ENCODE measurements at places on chromosomes 4 and X.
A peak's percentile ranks its signal among the peaks of the same experiment; 100 is the strongest.

GRCh38 chr4:138488533-138488932 is 246.4 kb upstream of the SLC7A11 start:
- DNase-seq, result no peak

- no peak for DNase-seq
Observed at GRCh38 chr4:106418444-106418843, 49.9 kb upstream of the GIMD1 start.

DNA sequence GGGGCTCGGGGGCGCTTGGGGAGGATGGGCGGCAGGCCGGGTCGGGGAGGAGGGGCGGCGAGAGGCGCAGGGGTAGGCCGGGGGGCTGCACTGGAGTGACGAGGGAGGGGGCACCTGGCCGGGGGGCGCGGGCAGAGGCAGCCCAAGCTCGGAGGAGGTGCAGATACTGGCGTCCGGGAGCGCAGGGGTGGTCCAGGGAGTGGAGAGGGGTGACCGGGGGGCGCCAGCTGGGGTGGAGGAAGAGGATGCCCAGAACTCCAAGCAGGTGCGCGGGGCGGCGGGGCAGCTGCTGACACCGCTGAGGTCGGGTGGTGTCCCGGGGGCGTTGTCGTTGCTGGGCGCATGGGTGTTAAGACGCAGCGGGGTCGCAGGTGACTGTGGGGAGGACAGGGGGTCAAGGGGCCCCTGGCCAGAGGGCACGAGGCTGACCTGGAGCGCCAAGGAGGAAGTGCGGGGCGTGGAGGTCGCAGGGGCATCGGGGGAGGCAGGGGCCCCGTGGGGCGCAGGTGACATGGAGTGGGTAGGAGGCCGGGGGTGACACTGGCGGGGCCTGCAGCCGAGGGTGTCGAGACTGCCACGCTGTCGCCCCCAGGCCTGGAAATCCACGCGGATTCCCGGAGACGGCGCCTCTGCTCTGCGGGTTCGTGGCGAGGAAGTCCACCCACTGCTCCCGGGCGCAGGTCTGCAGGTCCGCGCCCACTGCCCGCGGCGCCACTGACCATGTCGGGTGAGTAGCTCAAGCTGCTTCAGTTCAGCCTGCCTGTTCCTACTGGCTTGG is 928 bp downstream of the GYG2 start:
- no peak for DNase-seq

GRCh38 chr4:95268819-95269565 is 279.8 kb downstream of the UNC5C start:
- DNase-seq, result no peak

DNA sequence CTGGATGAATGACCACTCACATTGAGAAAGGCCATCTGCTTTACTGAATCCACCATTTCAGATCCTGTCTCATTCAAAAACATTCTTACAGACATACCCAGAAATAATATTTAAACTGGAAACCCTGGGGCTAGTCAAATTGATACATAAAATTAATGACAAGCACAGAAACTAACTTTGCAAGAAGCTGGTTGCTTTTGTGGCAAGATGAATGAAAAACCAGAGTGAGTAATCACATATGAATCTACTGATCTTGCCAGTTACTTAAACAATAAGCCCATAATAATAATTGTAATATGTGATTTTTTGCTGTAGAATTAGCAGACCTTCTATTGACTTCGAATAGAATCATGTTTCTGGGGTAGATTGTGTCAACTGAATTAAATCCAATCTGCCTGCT is 235.1 kb downstream of the PPARGC1A start:
- DNase-seq, result no peak

GRCh38 chrX:100819534-100819836 is 706 bp upstream of the CSTF2 start:
- DNase-seq, result no peak

- DNase-seq, result no peak
Observed at GRCh38 chrX:132413459-132413858, 75.4 kb downstream of the MBNL3 start.

- DNase-seq, result no peak
Observed at GRCh38 chr4:78057600-78058550, 752 bp downstream of the FRAS1 start.

- DNase-seq, result no peak
Observed at GRCh38 chrX:133819546-133819945, 165.8 kb downstream of the GPC3 start.

DNA sequence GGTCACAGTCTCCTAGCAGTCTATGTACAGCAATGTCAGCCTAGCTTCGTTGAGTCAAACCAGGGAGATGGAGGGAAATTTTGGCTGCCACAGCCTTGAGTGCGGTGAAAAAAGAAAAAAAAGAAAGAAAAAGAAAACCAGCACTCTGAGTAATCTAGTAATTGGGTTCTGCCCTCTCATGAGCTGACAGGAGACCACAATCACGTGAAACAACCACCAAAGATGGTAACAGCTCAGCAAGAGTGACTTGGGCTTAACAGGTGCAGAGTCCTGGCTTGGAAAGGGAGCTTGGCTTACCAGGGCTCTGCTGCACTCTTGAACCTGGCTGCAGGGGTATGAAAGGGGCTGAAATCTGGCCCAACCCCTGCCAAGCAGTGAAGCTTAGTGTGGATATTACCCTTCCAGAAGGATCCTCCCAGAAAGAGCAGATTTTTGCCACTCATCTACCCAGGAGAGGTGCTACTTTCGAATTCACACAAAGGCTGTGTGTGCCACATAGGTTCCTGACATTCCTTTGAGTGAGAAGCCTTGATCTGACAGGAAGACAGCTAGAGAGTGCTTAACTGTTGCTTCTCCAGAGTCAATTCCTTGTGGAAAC is 350.3 kb downstream of the PTTG2 start:
- DNase-seq, result peak; percentile 24

DNA sequence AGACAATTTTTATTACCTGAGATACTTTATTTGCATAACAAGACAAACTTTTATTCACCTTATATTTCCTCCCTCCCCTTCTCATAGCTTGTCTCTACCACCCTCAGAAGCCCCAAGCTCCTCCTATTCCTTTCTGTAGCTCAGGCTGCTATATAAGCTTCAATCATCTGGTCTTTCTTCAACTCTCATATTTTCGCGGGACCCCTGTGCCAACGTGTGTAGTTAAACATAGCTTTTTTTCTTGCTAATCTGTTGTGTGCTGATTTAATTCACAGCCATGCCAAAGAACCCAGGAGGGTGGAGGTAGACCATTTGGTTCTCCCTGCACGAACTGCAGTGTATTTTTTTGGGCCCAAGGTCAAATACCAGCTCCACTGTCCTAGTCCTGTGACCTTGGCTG is 21.1 kb upstream of the CD38 start:
- no peak for DNase-seq

- DNase-seq, result no peak
Observed at GRCh38 chr4:26404743-26405206, 84.0 kb downstream of the RBPJ start.

DNA sequence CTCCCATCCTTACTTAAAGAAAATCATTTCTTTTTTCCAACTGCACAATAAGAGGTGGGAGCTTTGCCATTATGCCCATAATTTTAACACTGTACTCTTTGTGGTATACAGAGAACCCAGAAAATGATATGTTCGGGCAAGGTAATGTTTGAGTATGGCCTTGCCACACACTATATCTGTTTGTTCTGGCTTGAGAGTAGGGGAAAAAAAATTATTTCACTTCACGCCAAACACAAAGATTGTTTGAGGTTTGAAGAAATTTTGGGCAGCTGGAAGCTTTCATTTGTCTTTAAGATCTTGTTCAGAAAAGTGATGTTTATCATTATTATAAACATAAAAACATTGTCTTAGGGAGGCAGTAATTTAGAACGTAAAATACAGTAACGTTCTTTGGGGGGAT is 115.4 kb upstream of the NAP1L5 start:
- DNase-seq, result no peak

GRCh38 chr4:189656641-189657040 is 284.0 kb upstream of the FRG1 start:
- DNase-seq, result no peak

DNA sequence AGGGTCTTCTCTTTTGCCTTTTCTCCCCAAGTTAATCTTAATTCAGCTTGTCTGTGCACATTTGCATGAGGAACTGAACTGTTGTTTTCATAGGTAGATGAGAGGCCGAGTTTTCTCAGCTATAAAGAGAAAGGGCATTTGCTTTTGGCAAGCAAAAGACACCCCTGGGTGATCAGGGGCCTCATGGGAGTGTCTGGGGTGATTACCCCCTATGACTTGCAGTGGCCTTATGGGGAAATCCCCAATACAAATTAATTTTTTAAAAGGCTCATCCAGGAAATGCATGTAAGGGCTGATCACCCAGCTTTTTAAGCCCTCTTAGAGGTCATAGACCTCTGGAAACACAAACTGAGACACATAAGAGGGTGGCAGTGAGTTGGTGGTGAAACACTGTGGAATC is 56.4 kb upstream of the HMX1 start:
- no peak for DNase-seq

DNA sequence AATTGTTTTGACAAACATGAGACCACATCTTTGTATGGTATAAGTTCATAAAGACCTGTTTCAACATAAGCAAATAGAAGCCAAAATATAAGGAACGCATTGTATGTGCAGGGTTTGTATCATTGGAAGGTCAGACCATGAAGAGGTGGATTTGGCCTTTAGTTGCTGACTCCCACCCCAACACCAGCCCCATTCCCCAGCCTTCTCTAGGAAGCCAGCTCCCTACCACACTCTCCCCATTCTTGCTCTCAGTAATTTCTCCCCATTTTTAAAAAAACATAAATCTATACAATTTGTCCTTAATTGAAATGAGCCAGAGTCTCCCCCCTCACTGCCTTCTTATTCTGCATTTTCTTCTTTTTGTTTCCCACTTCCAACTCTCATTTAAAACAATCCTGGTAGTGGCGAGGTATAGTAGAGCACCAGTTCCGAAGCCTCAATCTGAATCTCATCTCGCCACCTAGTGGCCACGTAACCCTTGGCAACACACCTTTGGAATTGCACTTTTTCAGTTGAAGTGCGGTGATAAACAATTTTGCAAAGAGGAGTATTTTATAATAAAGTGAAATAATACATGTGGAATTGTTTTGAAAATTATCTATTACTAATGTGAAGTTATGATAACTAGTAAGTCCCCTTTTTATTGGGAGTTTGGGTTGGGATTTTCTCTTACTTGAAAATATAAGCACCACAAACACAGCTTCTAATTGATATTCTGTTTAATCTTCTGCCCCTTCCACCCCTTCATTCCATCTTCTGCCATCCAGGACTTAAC is 126.6 kb downstream of the ASB9 start:
- peak; percentile 37 for DNase-seq

DNA sequence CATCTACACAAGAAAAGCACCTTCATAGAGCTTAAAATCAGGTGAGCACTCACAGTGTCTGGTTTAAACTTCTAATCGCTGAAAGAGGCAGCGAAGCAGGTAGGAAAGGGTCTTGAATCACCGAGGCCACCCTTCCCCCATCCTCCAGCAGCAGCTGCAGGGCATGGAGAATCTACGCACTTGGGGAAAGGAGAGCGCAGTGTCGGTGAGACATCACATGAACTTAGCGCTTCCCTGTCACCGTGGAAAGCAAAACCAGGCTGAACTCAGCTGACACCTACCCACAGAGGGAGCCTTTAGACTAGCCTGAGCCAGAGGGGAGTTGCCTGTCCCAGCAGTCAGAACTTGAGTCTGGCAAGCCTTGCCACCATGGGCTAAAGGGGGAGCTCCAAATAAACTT is 197.2 kb upstream of the ZFP42 start:
- no peak for DNase-seq

DNA sequence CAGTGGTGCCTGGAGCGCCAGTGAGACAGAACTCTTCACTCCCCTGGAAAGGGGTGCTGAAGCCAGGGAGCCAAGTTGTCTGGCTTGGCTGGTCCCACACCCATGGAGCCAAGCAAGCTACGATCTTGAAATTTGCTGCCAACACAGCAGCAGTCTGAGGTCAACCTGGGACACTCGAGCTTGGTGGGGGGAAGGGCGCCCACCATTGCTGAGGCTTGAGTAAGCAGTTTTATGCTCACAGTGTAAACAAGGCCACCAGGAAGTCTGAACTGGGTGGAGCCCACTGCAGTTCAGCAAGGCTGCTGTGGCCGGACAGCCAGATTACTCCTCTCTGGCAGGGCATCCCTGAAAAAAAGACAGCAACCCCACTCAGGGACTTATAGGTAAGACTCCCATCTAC is 149.5 kb downstream of the EDA2R start:
- DNase-seq, result no peak

DNA sequence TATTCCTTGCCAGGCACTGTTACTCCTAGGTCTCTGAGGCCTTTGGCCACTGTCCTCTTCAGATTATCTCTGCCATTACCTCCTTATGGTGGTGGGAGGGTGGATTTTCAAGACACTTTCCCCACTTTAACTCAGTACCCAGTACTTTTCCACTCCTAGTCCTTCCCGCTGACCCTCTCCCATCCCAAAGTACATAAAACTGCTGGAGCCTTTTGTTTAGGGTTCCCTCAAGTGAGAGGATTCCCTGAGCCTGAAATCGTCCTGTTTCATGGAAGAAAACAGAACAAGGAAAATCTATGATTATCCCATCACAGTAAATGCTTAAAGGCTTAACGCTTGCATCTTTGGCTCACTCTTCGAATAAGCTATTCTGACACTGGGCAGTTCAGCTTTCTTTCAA is 1742.5 kb upstream of the ADGRL3 start:
- no peak for DNase-seq

- DNase-seq, result no peak
Observed at GRCh38 chrX:102708900-102709299, 3.3 kb upstream of the GPRASP2 start.

- no peak for DNase-seq
Observed at GRCh38 chrX:110331444-110332030, 13.7 kb upstream of the AMMECR1 start.

DNA sequence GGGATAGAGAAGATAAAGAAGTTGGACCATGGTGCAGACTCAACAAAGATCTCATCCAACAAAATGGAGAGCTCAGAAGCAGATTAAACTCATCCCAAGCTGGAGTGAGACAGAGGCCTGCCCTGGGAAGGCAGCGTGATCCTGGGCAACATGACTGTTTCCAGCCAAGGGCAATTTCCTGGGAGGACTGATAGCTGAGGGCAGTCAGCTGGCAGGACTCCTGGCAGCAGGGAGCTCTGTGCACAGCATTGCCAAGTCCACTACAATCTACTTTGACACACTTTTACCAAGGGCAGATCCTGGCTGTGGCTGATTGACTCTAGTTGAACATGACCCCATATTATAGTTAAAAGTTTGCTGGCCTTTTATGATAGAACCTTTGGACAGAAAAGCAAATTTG is 357.3 kb upstream of the RASGEF1B start:
- DNase-seq, result no peak

- DNase-seq, result no peak
Observed at GRCh38 chr4:175373031-175373430, 439.0 kb downstream of the GPM6A start.

DNA sequence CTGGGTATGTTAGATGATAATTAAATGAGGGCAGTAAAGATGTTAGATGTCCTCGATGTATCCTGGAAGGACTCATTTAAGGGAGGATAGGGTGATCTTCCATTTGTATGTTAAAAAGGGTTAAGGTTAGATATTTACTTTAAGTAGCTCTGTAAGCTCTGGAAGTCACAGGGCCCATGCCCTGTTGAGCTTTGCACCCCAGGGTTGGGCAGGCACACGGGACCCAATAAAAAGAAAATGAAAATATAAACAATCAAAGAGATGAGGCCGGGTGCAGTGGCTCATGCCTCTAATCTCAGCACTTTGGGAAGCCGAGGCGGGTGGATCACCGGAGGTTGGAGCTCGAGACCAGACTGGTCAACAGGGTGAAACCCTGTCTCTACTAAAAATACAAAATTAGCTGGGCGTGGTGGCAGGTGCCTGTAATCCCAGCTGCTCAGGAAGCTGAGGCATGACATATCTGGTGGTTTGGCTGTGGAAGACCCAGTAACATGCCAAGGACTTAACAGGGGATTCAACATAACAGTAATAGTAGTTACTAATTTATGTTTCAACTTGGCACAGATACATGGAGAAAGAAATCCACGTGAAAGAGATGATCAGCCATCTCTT is 16.9 kb upstream of the PHEX start:
- no peak for DNase-seq

All from stimulated activated CD8-positive, alpha-beta memory T cell treated with anti-CD3 and anti-CD28 coated beads, Interleukin-4, amount 100 ng/mL, for 24 hours (primary cell).